Retina (tissue), 1 donor: ENCODE measurements at places on chromosomes 6 and 20.

DNA sequence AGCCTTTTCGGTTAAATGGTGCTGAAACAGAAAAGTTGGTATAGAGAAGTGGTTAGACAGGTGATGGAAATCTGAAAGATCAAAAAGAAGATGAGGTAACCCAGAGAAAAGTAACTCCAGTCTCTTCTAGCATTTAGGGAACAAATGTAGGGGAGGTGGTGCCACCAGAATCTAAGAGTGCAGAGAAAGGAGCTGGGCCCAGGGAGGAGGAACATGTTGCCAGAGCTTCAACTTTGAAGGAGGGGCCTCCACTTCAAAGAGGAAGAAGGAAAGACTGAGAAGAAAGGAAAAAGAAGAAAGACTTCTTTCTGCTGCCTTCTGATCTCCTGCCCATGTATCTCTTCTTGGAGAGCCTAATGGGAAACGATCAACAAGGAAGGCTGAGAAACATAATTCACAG, 23.5 kb upstream of the ATRN start:
- DNase-seq: no peak

GRCh38 chr6:125546841-125547251, 202.6 kb upstream of the HEY2 start:
- no peak for DNase-seq

DNA sequence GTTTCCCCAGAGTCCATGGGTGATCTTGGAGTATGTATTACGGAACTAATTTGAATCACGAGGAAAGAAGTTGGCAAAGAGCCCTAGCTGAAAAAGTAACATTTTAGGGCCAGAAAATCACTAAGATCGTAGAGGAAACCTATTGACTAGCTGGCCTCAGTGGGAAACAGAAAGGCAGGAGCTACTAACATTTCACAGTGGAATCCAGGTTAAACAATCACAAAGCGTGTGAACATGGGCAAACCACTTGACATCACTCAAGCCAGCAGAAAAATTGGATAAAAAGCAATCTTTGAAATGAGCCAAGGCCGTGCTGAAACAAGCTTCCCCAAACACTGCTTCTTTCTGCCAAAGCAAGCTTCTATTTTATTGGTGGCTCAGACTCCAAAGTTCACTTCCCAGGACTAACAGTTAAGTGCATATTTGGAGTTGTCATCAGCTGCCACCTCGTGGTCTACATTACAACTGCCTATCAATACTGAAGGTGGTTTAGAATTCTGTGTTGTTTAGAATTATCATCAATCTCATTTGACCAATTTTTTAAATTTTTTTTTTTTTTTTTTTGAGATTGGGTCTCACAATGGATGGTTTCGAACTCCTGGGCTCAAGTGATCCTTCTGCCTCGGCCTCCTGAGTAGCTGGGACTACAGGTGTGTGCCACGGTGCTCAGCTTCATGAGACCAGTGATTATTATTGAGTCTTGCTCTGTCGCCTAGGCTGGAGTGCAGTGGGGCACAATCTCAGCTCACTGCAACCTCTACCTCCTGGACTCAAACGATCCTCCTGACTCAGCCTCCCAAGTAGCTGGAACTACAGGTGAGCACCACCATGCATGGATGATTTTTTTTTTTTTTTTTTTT, 10.6 kb downstream of the RPS10 start:
- no peak for DNase-seq

GRCh38 chr6:11692451-11693376, 85.9 kb downstream of the ADTRP start:
- no peak for DNase-seq

GRCh38 chr6:42158631-42159030, 14.5 kb upstream of the GUCA1A start:
- DNase-seq: no peak

DNA sequence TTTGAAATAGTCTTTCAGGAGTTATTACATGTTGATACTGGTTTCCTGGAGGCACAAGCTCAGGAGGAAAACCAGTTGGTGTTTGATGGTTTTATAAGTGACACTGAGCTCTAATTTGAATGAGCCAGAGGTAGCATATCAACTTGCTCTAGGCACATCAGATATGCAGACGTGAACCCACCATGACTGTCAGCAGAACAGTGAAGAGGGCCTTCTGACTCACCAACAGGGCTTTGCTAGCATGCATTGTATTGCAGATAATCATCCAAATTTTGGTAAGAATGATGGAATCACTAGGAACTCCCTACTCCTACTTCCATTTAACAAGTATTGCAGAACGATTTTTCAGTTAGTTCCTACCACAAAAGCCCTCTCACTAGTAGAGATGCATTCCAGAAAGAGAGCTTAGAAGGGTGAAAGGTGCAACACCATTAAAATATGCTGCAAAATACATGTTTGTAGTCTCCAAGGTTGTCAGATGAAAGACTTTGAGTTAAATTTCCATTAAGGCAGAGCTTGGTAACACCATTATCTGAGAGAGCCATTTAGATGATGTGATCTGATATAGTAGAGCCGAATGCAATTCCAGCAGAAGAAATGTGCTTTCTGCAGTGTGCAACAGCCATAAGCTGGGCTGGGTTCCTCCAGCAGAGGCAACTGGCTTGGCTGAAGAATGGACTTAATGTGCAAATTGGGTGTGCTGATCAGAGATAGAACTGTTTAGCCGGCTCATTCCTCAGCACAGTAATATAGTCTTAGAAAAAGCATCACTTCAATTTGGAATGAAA, 968.7 kb upstream of the ADGRB3 start:
- no peak for DNase-seq

DNA sequence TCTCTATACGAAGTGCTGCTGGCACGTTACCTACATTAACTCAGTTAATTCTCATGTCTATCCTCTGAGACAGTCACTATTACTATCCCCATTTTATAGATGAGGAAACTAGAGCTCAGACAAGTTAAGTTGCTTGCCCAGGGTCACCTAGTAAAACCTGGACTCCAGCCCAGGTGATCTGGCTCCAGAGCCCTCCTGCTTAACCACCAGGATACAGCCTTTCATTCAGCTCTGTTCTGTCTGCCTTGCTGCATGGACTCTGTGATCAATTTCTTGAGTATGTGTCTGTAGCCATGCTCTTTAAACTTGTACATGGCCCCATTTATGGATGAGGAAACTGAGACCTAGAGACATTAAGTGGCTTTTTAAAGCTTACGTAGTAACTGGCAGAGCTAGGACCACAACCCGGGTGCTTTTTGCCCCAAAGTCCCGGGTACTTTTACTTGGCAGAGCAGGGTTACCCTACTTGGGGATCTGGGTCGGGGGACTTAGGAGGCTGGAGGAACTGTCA, 4.7 kb downstream of the CDKN1A start:
- DNase-seq: no peak
